ENCODE measurements at places on chromosomes 13 and 19. TPM values are rescaled to one million over a fixed set of nuclear protein-coding genes. Genes with fewer than 3 reads are reported as not detected.
A peak's percentile ranks its signal among the peaks of the same experiment; 100 is the strongest.

Gene IFNL1
- not detected for total RNA-seq

Gene FSD1
- total RNA-seq, result 0.31 TPM

Gene ODAD3
- 0.31 TPM for total RNA-seq

Gene SMIM44
- total RNA-seq, result not detected

Gene CEACAM1
- total RNA-seq, result 5.8 TPM

Gene TMC4
- 2.9 TPM for total RNA-seq

Gene FXYD5
- 92.9 TPM for total RNA-seq

Gene ZIM2
- 0.76 TPM for total RNA-seq

Gene ZNF146
- total RNA-seq, result 52.7 TPM

Gene NRTN
- not detected for total RNA-seq

Gene IQCN
- 12.7 TPM for total RNA-seq

- no peak for DNase-seq
Measured at GRCh38 chr13:109779876-109780510, 6.4 kb downstream of the IRS2 start.

DNA sequence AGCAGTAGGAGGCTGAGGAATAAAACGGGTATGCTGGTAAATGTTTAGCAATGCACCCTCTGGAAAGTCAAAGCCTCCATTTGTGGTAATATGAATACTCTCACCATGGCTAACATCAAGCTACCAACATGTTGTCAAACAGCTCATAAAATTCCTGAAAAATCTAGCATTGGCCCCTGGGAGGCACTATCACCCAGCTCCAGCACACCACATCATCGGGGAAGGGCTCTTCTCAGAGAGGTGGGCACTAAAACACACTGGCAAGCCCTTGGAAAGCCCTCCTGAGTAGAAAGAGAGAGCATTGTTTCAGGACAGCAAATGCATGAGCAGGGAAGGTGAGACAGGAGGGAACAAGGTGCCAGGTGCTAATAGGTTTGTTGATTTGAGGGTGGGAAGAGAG, 53.9 kb upstream of the FLT1 start:
- DNase-seq, result no peak

- DNase-seq, result no peak
Measured at GRCh38 chr19:48239120-48239519, 16.6 kb downstream of the CARD8 start.

DNA sequence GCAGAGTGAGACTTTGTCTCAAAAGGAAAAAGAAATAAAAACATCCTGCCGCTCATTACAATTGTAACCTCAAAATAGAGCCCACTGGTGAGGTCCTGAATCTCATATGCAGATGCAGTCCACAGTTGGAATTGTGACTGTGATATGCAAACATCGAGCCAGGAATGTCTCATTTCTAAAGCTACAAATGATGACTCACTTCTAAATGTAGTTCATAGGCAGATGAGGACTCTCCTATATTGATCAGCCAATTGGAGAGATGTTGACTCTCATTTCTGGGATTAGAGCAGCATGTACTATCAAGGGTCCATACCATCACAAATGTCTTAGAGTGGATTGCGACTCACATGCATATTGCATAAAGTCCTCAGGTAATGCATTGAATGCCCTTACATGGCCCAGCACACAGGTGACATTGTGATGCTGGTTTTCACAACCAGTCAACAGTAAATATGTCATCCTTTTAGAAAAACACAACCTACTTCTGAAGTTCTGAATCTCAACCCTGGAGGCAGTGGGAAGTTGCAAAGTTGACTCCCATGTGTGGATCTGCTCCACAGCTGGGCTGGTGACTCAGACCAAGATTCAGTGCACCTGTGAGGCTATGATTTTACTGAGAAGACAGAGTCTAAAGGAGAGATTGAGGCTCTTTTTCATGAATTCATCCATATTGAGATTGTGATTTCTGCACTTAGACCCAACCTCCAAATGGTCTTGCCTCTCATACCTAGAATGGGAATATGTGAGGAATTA, 16.9 kb upstream of the ZNF254 start:
- peak; percentile 14 for DNase-seq

DNA sequence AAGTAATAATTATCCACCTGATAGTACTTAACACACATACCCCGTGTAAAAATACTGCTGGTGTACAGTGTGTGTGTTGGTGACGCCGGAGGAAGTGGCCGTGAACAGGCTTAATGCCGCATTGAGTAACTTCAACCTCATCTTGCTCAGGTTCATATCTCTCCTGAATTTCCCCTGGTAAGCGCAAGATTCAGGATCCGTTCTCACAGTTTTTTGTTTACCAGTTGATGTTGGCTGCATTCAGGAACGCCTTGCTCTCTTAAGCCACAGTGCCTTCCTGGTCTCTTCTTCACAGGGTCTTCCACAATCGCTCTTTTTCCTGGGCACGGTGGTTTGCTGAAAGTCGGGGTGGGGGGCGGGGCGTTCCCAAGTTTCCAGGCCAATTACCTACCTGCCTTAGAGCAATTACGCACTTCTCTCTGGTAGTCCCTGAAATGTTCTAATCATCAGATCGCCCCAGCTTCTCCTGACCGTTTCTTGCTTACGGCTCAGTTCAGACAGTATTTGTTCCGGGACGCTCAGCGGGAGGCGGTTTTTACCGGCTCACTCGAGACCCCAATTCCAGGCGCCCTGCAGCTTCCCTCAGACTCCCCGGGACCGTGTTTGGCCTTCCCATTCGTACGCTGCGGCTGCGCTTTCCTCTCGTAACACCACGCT, 706 bp upstream of the DNAJC3 start:
- DNase-seq, result no peak

DNA sequence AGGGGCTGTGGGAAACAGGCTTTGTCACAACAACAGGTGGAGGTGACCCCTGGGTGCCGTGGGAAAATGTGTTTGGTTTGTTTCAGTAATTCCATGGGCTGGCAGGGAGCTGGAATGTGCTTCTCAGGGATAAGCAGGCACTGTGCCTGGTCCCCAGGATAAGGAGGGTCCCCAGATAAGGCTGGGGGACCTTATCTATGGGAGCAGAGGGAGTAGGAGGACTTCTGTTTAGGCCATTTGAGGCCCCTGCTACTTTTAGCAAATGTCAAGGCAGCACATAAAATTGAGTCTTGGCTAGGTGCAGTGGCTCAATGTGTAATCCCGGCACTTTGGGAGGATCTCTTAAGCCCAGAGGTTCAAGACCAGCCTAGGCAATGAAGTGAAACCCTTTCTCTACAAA, 59.5 kb downstream of the KCNC3 start:
- no peak for DNase-seq

DNA sequence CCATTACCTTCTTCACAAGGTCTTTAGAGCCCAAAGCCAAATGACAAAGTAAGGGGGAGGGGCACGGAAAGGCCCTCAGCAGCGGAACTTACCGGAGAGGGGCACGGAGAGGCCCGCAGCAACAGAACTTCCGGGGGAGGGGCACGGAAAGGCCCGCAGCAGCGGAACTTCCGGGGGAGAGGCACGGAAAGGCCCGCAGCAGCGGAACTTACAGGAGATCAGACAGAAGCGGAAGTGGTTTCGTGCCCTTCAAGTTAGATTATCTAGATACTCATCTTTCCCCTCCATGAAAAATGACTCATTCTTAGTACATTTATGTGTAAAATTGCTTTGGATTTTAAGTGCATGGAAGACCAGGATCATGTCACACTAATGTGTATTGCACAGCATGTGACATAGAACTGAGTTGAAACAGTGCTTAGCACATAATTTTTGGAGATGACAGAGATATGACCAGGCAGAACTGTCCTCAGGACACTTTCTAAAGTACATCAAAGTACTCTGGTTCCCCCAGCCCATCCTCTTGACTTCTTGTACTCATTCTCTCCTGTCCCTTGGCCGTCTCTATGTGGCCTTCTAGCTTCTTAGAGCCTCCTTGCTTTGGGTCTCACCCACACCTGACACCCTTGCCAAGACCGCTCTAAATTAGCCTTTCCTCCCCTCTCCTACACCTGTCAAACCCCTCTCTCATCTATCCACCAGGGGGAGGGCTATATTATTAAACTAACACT, 25.7 kb upstream of the TPTE2 start:
- DNase-seq, result no peak

DNA sequence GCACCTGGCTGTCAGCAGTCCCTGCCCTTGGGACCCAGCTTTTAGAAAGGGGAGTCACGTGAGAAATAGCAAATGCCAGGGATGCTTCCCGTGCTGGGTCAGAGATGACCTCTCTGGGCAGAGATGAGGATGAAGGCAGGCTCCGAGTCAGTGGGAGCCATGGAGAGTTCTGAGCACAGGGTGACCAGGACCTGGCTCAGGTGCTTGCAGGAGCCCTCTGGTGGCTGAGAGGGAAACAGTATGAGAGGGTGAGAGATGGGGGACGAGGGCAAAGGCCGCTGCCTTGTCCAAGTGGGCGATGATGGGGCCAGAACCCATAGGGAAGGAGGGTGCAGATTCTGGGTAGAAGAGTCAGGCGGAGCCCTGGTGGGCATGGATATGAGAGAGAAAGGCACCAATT, 15.8 kb downstream of the TMED1 start:
- DNase-seq, result no peak

DNA sequence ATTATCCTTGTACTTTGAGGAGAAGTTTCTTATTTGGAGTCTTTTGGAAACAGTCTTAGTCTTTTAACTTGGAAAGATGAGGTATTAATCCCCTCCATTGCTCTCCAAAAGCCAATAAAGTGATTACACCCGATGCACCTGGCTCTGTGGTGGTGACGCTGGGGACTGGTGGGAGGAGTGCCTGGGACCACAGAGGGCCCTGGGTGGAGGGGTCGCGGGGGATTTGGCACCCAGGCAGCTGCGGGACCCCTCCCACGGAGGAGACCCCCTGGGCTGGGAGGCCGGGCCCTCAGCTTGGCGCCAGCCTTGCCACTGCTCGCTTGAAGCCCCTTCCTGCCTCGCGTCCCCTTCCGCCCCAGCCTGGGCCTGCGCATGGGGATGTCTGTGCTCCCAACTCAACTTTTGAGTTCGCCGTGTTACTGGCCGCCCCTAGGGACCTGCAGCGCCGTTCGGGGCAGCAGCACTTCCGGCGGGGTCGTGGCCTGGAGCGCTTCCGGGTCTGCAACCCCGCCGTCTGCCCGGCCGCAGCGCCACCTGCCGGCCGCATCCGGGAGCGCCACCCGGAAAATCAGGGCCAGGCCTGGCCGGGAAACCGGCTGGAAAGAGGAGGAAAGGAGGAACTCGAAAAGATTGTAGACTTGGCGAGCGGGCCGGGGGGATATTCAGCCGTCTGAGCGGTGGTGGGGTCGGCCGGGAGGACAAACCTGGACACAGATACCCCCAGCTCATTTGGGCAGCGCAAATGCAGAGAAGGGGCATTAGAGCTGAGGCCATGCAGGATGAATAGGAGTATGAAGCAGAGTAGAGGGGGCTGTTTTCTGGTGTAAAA, 8.4 kb downstream of the PEAK3 start:
- peak; percentile 82 for DNase-seq

- DNase-seq, result peak; percentile 92
Measured at GRCh38 chr13:113816946-113817859, 46.7 kb downstream of the GAS6 start.

GRCh38 chr13:113819341-113819730, 44.5 kb downstream of the GAS6 start:
- DNase-seq, result no peak

- DNase-seq, result peak; percentile 57
Measured at GRCh38 chr19:22052644-22053013, 345 bp downstream of the ZNF257 start.

- peak; percentile 55 for DNase-seq
Measured at GRCh38 chr19:15400521-15401396, 18.0 kb downstream of the AKAP8L start.

DNA sequence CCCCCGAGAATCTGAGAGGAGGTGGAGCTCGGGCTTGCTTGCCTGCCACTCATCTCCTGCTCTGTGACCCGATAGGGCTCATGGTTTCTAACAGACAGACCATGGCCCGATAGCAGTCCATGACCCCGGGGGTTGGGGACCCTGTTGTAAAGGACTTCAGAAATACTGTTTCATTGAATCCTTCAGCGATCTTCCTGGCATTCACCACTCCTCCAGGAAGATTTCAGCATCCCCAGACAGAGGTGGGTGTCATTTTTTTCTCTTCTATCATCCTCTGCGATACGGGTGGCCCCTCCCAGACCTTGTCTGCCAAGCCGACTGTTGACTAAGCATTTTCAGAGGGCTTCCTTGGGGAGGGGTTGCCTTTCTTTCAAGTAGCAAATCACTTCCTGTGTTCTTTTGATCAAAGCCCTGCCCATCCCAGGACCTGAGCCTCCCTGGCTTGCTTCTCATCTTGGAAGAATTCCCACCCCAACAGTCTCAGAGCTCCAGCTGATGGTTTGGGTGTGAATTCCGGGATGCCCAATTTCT, 1.7 kb downstream of the MYO1F start:
- DNase-seq, result no peak

DNA sequence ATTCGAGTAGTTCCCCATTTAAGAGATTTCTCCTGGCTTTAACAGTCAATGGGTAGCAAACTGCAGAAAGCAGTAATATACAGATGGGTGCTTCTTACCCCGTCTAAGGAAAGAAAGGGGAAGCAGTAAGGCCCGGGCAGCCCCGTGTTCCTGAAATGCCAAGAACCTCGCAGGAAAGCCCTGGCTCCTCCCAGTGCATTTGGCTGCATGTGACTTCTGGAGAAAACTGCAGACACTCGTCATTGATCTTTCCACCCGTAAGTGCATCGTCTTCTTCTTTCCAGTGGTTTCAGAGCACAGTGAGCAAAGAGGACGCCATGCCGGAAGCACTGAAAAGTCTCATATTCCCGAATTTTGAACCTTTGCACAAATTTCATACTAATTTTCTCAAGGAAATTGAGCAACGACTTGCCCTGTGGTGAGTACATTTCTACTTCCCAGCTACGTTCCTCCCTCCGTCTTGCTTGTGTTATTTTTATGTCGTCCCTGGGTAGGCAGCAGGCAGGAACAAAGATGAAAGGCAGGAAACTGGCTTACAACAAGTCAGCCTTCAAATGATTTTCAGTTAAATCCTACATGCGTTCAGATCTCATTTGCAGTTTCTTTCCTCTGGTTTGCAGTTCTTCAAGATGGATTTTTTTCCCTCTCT, 165.2 kb downstream of the STK24 start:
- peak; percentile 58 for DNase-seq

DNA sequence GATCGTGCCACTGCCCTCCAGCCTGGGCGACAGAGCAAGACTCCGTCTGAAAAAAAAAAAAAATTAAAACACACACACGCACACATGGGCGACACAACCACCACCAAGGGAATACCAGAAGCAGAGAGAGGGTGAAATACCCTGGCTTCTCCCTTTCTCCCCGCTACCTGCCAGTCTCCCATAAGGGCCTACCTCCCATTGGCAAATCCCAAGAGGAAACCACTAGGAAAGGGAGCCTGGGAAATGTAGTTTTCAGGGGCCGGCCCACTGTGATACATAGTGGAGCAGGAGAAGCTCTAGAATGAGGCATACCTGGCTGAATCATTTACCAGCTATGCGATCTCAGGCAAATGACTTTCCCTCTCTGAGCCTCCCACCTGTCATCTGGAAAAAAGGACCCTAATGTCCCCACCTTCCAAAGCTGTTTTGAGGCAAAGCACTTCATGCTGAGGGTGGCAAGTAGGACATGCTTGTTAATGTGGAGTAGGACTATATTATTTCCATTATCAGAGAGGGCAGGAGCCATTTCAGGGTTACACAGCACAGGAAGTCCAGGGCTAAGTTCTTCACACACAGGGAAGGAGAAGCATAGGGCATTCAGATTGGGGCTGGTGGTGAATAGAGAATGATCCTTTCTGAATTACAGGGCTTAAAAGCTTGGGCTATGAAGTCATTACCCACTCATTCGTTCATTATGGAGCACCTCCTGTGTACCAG, 14.3 kb upstream of the HNRNPUL1 start:
- no peak for DNase-seq

GRCh38 chr13:37109051-37109678, 3.7 kb upstream of the CSNK1A1L start:
- DNase-seq, result no peak

Measured in sciatic nerve (tissue), 2 donors.